AG10803 (cell line): ENCODE measurements at places on chromosomes 11 and 22.

DNA sequence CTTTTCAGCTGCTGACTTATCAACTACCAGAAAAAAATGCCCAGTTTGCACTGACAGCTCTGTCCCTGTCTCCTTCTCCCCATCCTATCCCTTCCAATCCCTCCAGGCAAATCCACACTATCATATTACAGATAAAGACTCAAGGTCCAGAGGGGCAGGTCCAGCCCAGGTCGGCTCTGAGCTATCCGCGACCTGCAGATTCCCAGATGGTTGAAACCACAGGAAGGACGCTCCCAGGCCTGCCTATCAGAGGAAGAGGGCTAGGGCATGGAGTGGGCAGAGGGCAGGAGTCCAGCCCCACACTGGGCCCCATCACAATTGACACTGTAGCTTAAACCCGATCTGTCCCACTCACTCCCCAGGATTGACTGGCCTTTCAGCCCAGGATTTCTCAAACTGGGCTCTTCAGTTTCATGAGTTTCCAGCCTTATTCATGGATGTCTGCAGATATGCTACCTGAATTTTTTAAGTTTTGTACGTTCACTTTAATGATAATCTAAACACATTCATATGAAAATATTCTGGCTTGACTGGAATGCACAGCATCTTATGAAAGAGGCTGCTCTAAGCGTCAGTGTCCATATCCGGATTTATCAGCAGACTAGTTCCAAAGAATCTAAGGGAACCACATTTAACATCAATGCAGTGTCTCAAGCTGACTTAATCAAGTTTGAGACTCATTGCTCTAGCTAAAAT lies 16.4 kb upstream of the FCHSD2 start:
- DNase-seq: peak; percentile 59

GRCh38 chr11:9748361-9748970 lies 84.6 kb downstream of the SWAP70 start:
- DNase-seq: peak; percentile 78

DNA sequence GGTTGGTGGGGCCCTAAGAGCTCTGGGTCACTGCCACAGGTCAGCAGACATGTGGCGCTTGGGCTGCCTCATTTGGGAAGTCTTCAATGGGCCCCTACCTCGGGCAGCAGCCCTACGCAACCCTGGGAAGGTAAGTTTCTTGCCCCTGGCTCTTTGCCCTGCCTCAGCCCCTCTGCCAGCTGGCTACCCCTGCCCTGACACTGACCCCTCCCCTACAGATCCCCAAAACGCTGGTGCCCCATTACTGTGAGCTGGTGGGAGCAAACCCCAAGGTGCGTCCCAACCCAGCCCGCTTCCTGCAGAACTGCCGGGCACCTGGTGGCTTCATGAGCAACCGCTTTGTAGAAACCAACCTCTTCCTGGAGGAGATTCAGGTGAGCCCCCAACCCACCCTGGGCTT lies 1.9 kb downstream of the SCYL1 start:
- no peak for DNase-seq

DNA sequence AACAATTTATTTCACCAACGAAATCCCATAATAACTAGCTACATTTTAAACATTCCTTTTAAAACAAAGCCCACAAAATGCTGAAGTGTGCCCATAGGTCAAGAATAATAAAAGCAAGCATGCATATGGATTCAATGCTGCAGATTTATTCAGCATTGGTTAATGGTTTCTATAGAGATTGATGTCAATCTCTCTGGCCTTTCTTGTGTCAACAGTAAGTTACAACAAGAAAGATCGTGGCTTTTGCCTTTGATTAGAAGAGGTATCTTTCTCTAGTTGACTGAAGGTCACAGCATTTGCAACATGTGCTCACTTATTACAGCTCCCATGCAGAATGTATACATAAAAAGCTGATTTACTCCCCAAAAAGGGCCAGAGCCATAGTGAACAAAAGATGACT lies 1.4 kb upstream of the SOX6 start:
- DNase-seq: no peak

GRCh38 chr11:106853850-106854401 lies 164.3 kb downstream of the GUCY1A2 start:
- no peak for DNase-seq

DNA sequence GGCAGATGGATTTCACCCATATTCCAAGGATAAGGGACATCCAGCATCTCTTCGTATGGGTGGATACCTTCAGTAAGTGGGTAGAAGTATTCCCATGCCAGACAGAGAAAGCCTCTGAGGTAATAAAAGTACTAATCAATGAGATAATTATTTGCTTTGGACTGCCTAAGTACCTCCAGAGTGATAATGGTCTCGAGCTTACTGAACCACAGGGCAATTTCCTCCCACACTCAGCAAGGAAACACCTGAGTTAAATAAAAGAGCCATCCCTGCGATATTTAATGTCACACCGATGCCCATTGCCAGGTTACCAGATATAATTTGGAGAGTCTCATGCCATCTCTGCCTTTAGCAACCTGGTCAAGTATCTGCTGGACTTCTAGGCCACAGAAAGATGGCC lies 70.6 kb upstream of the MPEG1 start:
- no peak for DNase-seq

DNA sequence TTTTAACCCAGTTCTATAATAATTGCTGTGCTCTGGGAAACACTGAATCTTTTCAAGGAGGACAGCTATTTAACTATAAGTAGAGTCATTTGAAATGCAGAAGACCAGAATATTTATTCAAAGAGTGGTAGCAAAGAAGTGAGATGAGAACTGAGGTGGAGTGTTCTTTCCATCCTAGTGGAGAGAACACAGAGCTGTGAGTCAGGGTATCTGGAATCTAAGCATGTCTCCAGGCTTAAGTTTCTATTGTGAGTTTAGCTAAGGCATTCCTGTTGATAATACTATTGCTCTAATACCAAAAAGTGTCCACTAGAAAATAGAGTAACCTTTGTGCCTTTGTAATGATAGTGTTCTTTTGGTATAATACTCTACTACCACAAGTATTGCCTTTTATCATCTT lies 32.4 kb downstream of the JAM3 start:
- peak; percentile 29 for DNase-seq

DNA sequence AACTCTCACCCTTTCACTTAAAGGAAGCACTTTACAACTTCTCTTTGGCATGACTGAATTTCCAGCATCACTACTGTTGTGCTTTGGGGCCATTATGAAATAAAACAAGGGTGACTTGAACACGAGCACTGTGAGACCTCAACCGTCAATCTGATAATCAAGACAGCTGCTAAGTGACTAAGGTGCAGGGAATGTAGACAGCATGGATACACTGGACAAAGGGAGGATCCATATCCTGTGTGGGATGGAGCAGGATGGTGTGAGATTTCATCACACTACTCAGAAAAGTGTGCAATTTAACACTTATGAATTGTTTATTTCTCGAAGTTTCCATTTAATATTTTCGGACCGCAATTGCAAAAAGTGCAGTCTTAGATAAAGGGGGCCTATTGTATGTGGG lies 16.1 kb upstream of the EXPH5 start:
- DNase-seq: peak; percentile 67

- DNase-seq: peak; percentile 29
These were observed 40.9 kb downstream of the SERPINH1 start for GRCh38 chr11:75602951-75603350.

GRCh38 chr22:28239941-28240340 lies 320.9 kb upstream of the PITPNB start:
- no peak for DNase-seq

- no peak for DNase-seq
These were observed 626 bp downstream of the KRTAP5-7 start for GRCh38 chr11:71527576-71528210.

- DNase-seq: no peak
These were observed 560 bp downstream of the PHOX2A start for GRCh38 chr11:72243173-72244059.

DNA sequence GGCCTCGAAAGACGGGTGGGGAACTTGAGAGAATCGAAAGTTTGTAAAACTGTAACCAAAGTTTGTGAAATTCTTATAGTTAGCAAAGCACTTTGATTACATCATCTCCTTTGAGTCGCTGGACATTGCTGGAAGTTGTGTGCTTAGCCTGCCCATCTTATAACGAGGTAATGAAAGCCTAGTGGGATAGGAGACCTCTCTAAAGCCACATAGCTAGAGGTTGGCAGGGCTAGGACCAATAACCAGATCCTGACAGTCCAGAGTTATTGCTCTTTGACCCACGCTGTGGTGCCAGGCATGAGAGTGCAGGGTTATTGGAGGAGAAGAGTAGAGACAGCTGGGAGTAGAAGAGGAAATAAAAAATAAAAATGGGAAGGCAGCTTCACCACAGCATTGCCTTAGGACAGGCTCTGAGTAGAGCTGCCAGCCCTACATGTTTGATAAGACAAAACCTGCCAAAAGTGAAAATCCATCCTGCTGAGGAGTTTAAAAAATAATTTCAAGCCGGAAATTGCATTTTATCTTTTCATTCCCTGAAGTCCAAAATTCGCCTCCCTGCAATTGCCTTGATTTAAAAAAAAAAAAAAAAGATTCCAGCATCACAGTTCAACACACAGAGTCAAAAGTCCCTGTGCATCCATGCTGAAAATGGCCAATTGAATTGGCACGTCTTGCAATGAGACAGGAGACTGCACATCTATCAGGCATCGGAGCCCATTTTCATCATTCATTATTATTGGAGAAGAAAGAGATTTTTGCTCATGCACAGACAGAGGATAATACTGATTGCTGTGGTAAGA lies 225.5 kb upstream of the POU2AF2 start:
- peak; percentile 8 for DNase-seq

DNA sequence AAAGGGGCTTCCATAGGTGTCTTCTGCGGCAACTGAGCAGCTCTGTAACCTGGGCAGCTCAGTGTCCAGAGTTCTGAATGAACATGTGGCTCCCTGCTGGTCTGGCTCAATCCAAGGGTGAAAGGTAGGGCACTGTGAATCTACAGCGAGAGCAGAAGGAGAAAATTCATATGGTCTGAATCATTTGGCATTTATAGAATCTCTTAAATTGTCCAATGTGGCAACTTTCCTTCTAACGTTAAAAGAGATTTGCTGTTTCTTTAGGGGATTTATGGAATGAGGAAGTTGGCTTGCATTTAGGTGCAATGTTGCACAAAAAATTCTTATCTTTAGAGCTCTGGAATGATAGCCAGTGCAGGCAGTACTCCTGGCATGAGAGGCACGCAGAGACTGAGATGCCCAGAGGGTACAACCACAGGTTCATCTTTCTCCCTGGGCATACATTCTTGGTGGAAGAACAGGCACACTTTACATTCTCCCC lies 17.0 kb downstream of the ATXN10 start:
- peak; percentile 92 for DNase-seq

GRCh38 chr22:38353142-38353629 lies 36.0 kb upstream of the CSNK1E start:
- peak; percentile 31 for DNase-seq

DNA sequence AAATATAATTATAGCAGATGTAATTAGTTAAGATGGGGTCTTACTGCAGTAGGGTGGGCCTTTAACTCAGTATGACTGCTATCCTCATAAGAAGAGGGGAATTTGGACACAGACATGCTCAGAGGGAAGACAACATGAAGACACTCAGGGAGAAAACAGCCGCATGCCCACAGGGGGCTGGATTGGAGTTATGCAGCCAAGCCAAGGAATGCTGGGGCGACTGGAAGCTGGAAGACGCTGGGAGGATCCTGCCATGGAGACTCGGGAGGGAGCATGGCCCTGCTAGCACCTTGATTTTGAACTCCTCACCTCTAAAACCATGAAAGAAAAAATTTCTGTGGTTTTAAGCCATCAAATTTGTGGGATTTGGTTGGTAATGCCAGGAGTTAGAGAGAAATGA lies 40.9 kb downstream of the PANX1 start:
- no peak for DNase-seq

DNA sequence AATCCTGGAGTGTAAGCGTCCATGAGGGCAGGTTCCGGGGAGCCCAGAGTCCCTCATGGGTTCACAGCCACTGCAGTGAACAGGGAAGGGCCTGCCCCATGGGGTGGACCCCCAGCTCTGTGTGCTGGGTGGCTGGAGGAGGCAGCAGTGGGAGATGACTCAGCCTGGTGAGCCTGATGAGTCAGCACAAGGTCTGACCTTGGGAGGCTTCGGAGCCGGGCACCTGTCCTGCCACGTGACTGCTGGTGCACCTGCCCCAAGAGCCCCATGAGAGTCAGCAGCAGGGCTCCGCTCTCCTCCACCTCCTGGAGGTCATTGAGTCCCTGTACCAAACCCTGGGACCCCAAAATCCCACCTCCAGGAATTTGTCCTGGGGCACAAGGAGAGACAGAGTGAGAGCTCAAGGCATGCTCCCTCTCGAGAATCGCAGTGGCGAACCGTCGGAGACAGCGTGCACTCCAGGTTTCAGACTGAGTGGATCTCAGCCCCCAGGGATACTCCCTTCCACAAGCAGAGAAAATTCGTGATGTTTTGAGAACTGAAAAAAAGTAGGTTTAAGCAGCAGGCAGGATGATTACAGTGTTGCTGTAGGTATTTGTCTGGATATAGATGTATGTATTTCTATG lies 1221.7 kb downstream of the BRD1 start:
- no peak for DNase-seq

- no peak for DNase-seq
These were observed 2.3 kb downstream of the GAB2 start for GRCh38 chr11:78415338-78415737.

DNA sequence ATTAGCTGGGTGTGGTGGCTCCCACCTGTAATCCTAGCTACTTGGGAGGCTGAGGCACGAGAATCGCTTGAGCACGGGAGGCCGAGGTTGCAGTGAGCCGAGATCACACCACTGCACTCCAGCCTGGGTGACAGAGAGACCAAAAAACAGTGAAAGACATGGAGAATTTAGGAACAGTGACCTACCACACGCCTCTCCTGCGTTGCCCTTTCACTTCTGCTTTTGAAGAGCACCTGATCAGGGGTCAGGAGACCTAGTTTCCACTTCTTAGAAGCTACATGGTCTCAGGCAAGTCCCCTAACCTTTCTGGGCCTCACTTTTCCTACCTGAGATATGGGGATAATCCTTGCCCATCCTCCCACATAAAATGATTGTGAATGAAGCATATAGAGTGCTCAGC lies 12.2 kb downstream of the SLC35C1 start:
- DNase-seq: no peak

GRCh38 chr11:104073950-104074705 lies 37.7 kb downstream of the DDI1 start:
- DNase-seq: peak; percentile 15
